Hepatocyte (in vitro differentiated cells): ENCODE measurements at places on chromosomes 3 and 15. TPM values are rescaled to one million over a fixed set of nuclear protein-coding genes. Genes with fewer than 3 reads are reported as not detected.

- no peak for DNase-seq
These were observed 364.3 kb upstream of the ADAMTS9 start for GRCh38 chr3:65052101-65052500.

DNA sequence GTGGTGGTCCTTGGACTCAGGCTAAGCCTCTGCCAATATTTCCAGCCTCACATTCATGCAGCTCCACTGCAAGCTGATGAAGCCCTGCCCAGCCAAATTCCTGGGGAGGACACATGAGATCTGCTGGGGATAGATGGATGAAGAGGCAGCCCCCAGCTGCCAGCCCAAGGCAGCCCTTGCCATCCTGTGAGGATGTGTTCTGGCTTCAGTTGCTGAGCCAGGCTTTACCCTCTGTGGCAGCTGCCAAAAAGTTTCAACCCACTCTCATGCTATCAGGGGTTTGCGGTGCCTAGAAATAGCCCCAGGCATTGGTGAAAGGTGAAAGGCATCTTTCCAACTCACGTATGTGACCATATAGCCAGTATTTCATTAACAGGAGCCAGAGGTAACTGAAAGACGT lies 37.6 kb downstream of the C2CD4A start:
- no peak for DNase-seq

GRCh38 chr15:42313463-42313862 lies 40.2 kb upstream of the TMEM87A start:
- no peak for DNase-seq

DNA sequence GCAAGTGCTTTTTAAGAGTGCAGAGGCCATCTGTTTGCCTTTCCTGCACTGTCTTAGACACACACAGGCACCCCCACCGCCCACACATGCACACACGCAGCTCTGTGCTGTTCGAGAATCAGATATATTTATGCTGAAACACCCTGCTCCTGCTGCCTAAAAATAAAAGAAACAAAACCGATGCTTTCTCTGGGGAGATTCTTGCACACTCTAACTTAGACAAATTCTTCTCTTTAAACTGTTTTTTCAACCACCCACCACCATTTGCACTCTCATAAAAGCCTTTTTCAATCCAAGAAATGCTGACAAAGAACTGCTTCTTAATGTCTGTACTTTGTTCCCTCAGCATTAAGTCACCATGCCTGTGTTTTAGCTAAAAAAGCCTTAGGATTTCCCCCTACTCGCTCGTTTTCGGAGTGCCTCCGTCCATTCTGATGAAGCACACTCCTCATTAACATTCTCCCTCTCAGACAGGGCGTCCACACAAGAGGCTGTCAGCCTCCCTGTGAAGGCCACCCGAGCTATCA lies 26.2 kb downstream of the SLC12A8 start:
- peak; percentile 32 for DNase-seq

The P2RY12 gene
- polyA plus RNA-seq: not detected in 2 replicates
